ENCODE measurements at places on chromosomes 1 and 21. TPM values are rescaled to one million over a fixed set of nuclear protein-coding genes. Genes with fewer than 3 reads are reported as not detected.

DNA sequence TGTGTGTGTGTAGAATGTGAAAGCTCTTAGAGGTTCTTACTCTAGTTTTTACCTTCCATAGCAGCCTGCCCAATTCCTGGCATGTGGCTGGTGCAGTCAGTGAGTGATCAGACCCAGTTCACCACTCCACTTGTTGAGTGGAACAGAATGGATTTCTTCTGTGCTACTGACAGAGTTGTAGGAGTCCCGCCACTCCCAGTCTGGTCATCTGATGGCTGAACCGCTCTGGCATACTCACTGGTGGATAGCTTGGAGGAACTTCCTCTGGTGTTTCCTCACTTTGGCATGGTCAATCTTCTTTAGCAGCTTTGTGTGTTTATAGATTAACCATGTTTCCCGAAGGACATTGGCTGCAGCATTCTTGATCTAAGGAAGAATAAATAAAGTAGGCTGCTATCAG is 106.7 kb upstream of the ADAR start:
- DNase-seq: no peak

- no peak for DNase-seq
These were observed 6.0 kb upstream of the SH2D2A start for GRCh38 chr1:156822680-156823079.

LEFTY2 gene
- 0.26 TPM for total RNA-seq

PLXNA2 gene
- 25.6 TPM for total RNA-seq

DNA sequence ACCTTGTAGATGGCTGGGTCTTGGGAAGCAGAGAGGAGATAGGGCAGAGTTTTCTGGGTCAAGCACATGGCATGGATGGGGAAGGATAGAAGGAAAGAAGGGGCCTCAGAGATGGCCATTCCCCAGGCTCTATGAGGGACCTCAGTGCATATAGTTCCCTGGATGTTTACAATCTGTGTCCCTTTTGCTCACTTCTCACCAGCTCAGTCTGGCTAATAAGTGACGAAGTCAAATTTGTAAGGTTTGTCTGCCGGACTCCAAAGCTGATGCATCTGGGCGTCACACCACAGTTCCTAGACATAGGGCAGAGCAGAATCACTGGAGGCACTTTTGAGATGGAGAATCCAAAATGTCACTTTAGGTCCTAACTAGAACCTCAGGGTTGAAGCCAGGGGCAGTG is 416.4 kb upstream of the PROX1 start:
- DNase-seq: no peak

DNA sequence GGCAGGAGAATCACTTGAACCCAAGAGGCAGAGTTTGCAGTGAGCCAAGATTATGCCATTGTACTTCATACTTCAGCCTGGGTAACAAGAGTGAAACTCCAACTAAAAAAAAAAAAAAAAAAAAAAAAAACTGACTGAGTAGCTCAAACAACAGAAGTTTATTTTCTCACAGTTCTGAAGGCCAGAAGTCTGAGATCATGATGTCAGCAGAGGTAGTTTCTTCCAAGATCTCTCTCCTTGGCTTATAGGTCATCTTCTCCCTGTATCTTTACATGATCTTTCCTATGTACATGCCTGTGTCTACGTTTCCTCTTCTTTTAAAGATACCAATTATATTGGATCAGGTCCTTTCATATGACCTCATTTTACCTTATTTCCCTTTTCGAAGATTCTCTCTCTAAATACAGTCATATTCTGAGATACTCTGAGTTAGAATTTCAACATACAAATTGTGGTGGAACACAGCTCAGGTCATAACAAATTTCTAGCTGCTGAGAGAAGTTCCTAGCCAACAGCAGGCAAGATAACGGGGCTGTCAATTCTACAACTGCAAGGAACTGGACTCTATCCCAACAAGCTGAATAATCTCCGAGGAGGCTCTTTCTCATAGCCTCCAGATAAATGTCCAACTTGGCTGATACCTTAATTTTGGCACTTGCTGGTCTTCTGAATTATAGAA is 187.7 kb upstream of the ADAMTS5 start:
- DNase-seq: no peak

DNA sequence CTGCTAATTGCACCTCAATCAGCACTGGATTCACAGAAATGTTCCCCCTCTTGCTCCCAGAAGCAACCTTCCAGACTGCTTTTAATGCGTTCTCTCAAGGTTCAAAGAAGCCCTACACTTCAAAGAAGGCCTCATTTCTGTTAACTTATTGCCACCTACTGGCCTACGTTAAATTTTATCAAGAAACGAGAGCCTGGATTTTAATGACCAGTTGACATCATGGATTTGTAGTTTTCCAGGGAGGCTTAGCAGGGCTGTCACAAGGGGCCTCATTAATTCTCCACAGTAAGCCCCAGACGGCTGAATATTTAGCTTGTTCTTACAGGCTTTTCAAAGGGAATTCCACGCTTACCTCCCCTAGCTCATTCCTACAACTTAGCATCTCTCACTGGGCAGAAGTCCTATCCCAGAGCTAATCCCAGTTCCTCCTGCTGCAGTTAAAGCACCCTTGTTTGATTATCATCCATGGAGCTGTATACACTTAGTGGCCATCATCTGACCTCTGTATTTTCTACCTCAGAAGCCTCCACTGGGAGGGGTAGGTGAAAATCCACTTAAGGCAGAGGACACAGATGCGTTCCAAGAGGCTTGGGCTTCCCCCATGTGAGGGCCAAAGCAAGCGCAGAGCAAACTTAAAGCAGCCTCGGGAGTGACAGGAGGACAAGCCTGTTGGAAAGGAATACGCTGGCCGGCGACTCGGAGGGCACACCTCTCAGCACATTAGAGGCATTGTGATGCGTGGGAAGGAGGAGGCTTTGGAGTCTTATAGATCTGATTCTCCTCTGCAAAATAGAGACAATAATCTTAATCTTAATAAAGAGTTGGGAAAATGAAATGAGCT is 32.2 kb upstream of the CYP4X1 start:
- DNase-seq: no peak

CRNN gene
- total RNA-seq: not detected

- DNase-seq: no peak
These were observed 78.0 kb downstream of the PIK3CD start for GRCh38 chr1:9729523-9729922.

- DNase-seq: no peak
These were observed 55.1 kb downstream of the ATP2B4 start for GRCh38 chr1:203681739-203682138.

DNA sequence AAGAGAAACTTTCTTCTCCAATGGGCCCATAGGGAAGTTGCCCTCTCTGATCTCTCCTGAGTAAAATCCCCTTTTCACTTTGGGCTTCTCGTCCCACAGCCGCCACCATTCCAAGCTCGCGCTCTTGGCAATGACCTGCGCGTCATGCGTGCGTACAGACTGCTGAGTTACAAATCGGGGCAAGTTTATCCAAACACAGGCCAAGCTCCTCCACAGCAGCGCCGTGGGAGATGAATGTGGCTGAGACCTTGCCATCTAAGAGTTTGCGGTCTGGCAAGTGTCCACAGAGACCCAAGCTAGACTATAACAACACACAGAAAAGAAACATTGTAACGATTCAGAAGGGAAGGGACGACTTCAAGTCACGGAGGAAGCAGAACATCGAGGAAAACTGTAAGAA is 116.3 kb upstream of the SOD1 start:
- DNase-seq: no peak

- DNase-seq: peak; percentile 23
These were observed 27.7 kb downstream of the PTPRF start for GRCh38 chr1:43558346-43558841.

- DNase-seq: no peak
These were observed 99.0 kb downstream of the ZZZ3 start for GRCh38 chr1:77583483-77583882.

- no peak for DNase-seq
These were observed 3.4 kb downstream of the PPP2R5A start for GRCh38 chr1:212288615-212289014.

DNA sequence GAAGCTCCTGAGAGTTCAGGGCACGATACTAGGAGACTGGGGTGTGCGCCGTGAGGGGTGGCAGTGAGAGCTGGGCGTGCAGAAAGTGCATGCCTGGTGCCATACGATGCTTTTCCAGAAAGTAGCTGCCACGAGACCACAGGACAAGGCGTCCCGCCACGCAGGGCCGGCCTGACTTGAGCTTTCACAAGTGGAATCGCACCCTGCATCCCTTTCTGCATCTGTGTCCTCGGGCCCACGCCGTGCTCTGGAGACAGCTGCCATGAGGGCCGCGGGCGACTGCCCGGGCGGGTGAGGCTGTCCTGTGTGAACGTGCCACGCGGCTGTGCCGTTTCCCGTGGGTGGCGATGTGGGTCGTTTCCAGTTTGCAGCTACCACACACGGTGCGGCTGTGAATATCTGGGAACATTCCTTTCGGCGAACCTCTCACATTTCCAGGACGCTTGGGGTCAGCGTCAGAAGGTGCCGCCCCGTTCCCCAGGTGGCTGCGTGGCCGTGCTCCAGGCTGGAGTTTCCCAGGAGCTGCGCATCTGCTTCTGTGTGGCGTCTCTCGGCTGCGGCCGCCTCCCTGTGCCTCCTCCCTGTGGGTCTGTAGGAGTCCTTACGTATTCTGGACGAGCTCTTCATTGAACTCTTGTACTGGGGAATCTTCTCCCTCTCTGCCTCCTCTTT is 1.0 kb upstream of the PERM1 start:
- DNase-seq: no peak

- no peak for DNase-seq
These were observed 35.2 kb upstream of the LRP8 start for GRCh38 chr1:53362851-53363642.

SLC9C2 gene
- 0.51 TPM for total RNA-seq

TCEA3 gene
- 9.7 TPM for total RNA-seq

GRCh38 chr1:206678490-206678889 is 6.2 kb upstream of the MAPKAPK2 start:
- DNase-seq: no peak

- DNase-seq: peak; percentile 52
These were observed 788.4 kb upstream of the PRMT6 start for GRCh38 chr1:106268070-106268469.

DNA sequence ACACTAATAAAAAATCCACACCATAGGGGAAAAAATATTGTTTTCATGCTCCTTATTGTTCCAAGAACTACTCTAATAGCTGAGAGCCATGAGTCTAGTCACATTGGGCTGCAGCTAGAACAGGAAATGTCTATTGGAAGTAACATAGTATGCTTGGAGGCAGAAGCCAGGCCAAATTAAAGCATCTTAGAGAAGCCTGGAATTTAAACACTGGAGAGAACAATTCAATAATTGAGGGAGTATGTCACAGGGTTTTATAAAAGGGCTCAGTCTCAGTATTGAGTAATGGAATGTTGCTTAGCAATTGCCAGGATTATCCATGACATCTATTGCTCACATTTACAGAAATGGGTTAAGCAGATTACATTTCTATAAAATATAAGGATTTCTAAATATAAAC is 471.3 kb downstream of the LMO4 start:
- no peak for DNase-seq

MATN1 gene
- total RNA-seq: 1.7 TPM

All from endothelial cell (in vitro differentiated cells).